Inflammatory macrophage (primary cell): ENCODE measurements at places on chromosomes 3 and 15.

DNA sequence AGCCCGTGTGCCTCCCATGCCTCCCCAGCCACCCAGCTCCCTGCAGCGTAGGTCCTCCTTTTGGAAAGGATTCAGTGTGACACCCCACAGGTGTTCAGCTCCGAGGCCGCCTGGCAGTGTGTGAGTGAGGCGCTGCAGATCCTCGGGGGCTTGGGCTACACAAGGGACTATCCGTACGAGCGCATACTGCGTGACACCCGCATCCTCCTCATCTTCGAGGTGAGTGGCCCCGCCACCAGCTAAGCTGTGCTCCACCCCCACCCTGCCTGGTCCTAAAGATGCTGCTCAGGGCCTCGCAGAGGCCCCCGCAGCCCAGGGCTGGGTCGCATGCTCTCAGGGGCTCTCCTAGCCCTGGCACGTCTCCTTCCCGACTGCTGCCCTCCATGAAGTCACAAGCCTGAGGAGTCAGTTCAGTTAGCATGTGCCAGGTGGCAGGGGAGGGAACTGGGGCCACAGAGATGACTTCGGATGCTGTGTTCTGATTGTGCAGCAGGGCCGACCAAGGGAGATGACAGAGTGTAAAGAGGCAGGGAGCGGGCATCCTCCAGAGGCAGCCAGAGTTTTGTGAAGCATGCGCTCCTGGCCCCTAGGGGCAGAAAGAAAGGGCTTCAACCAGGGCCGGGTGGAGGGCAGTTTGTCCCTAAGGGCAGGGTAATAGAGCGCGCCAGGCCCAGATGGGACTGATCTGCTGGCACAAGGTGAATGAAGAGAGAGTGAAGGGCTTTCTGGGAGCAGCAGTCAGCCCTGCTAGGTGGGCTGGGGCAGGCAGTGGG, 26.8 kb downstream of the ACAD9 start:
- no peak for DNase-seq

- DNase-seq = peak; percentile 36
Observed at GRCh38 chr15:90482124-90483011, 47.4 kb upstream of the CRTC3 start.

GRCh38 chr15:29670998-29671981, 151.0 kb downstream of the TJP1 start:
- DNase-seq = no peak

- DNase-seq = no peak
Observed at GRCh38 chr3:37918627-37919026, 56.9 kb downstream of the CTDSPL start.

DNA sequence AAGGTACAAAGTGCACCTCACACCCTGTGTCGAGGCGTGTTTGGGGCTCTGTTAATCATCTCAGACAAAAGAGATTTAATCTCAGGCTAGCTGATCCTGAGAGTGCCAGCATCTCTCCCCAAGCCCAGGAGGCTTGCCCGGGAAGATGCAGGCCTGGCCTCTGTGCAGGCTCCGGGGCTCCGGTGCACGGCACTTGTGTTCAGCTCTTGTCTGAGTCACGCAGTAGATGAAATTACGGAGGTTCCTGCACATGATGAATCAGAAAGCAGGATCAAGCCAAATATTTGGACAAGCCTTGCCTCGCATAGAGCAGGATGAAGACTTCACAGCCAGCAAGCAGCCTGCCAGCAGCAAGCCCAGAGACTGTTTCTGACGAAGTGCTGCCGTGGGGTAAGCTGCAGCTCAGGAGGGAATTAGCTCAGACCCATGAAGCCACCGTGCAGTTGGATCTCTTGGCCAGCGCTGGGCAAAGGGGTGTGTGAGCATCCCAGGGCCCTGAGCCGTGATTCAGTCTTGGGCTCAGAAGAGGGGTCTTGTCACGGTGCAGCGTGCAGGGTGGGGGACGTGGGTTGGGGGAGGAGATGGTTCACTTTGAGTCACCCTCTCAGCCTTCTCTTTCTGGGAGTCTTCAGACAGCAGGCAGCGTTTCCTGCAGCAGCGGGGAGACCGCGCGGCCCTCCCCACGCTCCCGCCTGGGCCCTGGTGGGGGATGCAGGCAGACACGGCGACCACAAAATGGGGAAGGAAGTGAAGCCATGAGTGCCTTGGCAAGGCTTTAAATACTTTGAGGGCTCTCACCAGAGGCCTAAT, 89.2 kb upstream of the MEF2A start:
- DNase-seq = peak; percentile 79

GRCh38 chr15:71052356-71052755, 62.9 kb upstream of the THSD4 start:
- no peak for DNase-seq

DNA sequence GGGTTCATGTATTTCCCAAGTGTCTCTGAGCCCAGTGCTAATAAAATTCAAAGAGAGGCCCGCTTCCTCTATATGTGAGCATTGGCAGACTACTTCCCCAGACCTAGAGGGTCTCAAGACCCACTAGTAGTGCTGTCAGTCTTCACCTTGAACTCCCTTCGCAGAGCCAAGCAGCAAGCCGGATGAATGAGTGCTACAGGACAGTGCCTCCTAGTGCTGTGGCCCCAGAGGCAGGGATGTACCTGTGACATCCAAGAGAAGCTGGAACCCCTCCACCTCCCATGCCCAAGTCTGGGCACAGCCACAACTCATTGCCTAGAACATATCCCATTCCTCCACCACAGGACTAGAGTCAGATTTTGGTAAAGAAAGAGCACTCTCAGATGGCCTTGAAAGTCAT, 37.2 kb upstream of the MASP1 start:
- DNase-seq = no peak

GRCh38 chr3:175422744-175423143, 563.6 kb downstream of the NAALADL2 start:
- DNase-seq = no peak

GRCh38 chr3:29609328-29609811, 328.5 kb downstream of the RBMS3 start:
- no peak for DNase-seq

GRCh38 chr15:59028387-59028955, 41.0 kb downstream of the RNF111 start:
- DNase-seq = no peak

GRCh38 chr15:40290918-40291574, 8.2 kb upstream of the ANKRD63 start:
- no peak for DNase-seq

DNA sequence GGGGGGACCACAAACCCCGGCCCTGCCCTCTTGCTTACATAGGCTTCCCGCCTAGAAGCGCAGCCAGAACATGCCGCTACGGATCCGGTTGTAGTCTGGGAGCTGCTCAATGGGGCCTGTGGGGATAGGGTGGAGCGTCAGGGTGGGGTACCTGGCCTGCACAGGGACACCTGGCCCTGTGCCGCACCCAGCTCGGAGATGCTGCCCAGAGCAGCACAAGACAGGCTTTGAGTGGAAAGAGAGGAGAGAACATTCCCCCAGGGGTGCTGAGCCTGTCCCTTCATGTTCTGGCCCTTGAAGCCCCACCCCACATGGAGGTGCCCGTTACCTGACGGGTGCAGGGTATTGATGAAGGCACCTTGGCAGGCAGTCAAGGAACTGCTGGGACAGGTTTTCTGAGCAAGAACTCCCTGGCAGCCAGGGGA, 4.0 kb upstream of the COL7A1 start:
- no peak for DNase-seq

DNA sequence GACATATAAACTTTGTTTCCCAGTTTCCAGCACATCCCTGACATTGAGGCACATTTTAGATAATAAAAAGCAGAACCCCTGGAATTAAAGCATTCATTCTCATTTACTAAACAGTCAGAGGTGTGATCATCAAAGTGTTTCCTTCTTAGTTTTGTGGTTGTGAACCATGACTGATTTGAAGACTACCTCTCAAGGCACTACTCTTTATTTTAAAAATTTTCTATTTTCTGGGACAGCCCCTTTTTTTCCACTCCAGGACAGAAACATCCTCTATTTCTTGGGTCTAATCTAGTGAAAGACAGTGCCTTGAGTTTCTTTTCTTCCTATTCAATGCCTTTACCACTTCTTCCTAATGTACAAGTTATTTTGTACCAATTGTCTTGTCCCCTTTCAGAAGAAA, 5.2 kb downstream of the SST start:
- DNase-seq = no peak

GRCh38 chr3:113166719-113167492, 44.5 kb upstream of the BOC start:
- DNase-seq = no peak
